ENCODE measurements at places on chromosomes 13 and 19. TPM values are rescaled to one million over a fixed set of nuclear protein-coding genes. Genes with fewer than 3 reads are reported as not detected.

- H3K36me3 ChIP-seq: peaks cover 49% of the 10 kb centered on the region
- no peak overlapping the region for H3K4me3 ChIP-seq
- H3K27me3 ChIP-seq: no peaks in the 10 kb centered on the region
- no peaks in the 10 kb centered on the region for H3K4me1 ChIP-seq
- DNase-seq: no peak
These were observed 31.5 kb downstream of the CCDC8 start for GRCh38 chr19:46381756-46382345.

- no peak overlapping the region for H3K27ac ChIP-seq
- H3K4me3 ChIP-seq: no peak overlapping the region
- no peak for DNase-seq
- H3K36me3 ChIP-seq: peaks cover 30% of the 10 kb centered on the region
These were observed 72.5 kb upstream of the FBXL3 start for GRCh38 chr13:77099415-77099814.

DNA sequence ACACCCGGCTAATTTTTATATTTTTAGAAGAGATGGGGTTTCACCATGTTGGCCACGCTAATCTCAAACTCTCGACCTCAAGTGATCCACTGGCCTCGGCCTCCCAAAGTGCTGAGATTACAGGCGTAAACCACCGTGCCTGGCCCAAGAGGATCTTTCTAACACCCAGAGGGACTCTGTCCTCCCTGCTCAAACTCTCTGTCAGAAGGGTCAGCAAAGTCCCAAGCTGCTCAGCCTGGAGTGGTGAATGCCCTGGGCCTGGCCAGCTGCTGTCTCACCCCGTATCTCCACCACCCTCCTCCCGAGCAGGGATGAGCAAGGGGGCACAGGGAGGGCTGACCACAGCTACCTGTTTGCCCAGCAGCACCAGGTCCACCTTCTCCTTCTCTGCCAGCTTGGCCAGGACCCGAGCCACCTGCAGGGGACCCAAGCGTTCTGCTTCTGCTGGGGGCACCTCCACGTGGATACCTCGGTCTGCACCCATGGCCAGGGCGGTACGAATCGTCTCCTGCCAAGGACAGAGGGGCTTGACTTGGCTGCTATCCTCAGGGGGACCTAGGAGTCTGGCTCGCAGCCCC is 10.9 kb upstream of the VSIG10L start:
- DNase-seq: no peak
- no peak overlapping the region for H3K4me3 ChIP-seq
- no peak overlapping the region for H3K27ac ChIP-seq
- peaks cover 21% of the 10 kb centered on the region for H3K4me1 ChIP-seq
- H3K36me3 ChIP-seq: peaks cover 40% of the 10 kb centered on the region

- H3K27ac ChIP-seq: peak overlapping the region; percentile 72
- peaks cover 7% of the 10 kb centered on the region for H3K36me3 ChIP-seq
- H3K4me1 ChIP-seq: peaks cover 32% of the 10 kb centered on the region
- peak overlapping the region; percentile 81 for H3K4me3 ChIP-seq
- H3K27me3 ChIP-seq: no peaks in the 10 kb centered on the region
- peak; percentile 94 for DNase-seq
These were observed 4.4 kb downstream of the FUZ start for GRCh38 chr19:49808711-49809159.

IFI30 gene
- 26.9 TPM for total RNA-seq

ZNF135 gene
- not detected for total RNA-seq

Measured in activated CD4-positive, alpha-beta memory T cell treated with anti-CD3 and anti-CD28 coated beads for 36 hours (primary cell).